ENCODE measurements at places on chromosomes 13 and 19.
A peak's percentile ranks its signal among the peaks of the same experiment; 100 is the strongest.

GRCh38 chr13:80296638-80297037 lies 44.3 kb downstream of the SPRY2 start:
- DNase-seq, result no peak

- DNase-seq, result no peak
Observed at GRCh38 chr13:36358175-36358718, 12.1 kb upstream of the SPART start.

DNA sequence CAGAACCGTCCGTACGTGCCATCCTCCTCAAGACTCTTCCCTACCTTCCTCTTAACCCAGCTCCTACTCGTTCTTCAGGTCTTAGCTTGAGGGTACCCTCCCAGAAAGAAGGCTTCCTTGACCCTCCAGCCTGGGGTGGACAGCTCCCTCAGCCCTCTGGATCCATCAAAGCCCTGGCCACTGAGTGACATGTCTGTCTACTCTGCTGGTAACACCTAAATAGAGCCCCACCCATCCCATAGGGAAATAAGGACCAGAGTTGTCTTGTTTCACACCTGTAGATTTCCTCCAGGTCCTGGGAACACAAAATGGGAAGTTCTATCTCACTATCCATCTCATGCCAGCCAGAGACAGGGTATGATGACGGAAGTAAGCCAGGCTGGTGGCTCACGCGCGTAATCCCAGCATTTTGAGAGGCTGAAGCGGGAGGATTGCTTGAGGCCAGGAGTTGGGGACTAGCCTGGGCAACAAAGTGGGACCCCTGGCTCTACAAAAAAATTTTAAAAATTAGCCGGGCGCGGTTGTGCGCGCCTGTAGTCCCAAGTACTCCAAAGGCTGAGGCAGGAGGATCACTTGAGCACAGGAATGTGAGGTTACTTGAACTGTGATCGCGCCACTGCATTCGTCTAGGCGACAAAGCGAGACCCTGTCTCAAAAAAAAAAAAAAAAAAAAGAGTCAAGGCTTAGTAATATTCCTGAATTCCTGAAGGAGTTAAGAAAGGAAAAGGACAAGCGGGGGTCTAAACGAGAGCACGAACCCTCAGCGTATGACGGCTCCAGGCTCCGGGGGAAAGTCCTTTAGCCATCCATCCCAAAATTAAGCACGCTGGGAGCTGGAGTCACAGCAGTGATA lies 566 bp upstream of the CCDC97 start:
- DNase-seq, result no peak

GRCh38 chr19:40663695-40664692 lies 26.5 kb downstream of the NUMBL start:
- no peak for DNase-seq

DNA sequence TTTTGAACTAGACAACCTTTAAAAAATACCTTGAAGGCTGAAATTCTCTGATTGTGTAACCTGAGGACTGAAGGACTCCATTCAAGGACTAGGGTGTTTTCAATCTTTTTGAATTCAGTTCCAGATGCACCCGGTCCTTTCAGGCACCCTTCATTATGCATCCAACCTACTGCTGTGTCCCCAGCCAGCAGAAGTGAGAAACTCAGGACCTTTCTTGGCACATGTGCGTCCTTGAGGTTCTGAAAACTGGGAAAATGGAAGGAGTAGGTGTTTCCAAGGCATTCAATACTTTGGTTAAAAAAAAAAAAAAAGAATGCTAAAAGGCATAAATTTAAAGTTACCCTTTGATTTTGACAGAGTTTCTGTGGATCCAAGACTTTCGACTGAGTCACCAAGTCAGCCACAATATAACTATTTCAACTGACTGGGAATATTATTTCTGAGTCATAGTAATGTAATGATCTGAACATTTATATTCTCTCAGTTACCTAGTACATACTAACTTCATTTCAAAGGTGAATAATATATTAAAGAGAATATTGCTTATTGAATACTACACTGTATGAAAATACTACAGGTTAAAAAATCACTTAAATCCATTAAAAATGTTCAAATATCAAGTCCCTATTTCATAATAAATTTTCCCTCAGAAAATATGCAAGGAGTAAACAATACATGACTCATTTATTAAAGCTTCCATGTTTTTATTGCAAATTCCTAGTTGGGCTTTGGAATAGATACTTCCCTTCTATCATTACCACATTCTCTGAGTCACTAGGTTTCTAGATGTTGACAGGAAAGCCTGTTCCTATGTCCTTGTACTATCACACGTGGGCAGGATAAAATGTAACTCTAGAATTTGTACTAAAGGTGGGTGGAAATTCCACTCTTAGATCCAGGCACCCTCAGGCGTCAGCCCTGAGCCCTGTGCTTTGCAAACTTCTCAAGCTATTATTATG lies 2.4 kb upstream of the ITGBL1 start:
- no peak for DNase-seq

DNA sequence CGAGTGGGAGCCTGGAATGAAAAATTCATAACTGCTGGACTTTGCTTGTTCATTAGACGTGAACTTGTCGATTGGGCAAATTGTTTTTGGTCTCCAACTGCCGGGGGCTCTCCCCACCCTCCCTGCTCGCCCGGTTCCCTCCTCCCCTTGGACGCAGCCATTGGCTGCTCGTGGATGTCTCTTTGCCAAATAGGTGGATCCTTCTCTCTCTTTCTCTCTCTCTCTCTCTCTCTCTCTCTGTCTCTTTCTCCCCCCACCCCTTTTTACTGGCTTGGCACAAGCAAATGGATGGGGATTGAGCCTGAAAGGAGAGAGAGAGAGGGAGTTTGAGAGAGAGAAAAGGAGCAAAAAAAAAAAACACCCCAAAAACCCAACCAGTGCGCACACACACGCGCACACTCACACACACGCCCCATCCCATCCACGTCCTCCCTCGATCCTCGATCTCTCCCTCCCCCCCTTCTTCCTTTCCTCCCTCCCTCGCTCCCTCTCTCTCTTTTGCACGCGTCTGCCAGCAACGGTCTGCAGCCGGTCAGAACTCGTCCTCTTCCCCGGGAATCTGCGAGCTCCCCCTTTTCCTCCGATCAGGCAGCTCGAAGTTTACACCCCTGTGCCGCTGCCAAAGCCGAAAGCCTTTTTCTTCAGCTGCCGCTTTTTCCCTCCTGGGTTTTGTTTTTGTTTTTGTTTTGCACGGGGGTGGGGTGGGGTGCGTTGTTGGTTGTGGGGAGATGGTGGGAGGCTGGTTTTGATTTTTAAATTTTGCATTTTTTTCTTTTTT lies 27.8 kb downstream of the NFIX start:
- DNase-seq, result peak; percentile 88

DNA sequence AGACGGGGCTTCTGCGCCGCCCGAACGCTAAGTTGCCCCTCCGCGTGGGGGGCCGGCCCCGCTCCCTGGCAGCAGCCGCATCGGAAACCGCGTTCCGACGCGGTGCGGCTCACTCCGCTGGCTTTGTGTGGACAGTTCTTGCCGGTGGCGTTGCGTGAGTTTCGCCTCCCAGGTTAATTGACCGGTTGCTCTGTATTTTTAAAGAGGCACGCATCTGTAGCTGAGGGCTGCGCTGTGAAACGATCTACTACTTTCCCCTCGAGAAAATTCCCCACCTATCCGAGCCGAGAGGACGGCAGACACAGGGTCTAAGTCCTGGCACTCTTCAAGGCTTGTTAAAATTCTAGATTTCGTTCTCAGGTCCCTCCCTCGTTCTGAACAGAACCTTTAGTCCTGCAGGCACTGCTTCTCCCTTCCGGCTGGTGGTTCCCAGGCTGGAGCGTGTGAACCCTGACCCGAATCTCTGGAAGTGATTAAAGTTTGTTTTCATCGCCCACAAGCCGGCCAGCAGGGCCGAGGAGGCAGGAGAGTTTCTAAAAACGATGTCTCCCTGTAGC lies 933 bp downstream of the ARHGEF7 start:
- peak; percentile 74 for DNase-seq

DNA sequence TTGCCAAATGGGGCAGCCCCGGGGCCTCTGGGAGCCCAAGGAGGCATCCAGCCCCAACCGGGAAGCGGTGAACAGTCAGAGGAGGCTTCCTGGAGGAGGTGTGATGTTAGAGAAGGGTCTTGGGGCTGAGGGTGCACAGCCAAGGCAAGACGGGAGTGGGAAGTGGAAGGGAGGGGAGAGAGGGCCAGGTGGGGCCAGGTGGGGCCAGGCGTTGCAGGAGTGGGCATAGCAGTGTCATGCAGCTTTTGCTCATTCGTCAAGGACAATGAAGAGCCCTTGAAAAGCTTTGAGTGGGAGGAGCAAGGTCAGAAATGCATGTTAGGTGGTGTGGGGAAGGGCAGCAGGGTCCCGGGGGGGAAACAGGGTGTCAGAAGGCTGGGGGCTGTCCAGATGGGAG lies 1.8 kb downstream of the FBN3 start:
- no peak for DNase-seq

DNA sequence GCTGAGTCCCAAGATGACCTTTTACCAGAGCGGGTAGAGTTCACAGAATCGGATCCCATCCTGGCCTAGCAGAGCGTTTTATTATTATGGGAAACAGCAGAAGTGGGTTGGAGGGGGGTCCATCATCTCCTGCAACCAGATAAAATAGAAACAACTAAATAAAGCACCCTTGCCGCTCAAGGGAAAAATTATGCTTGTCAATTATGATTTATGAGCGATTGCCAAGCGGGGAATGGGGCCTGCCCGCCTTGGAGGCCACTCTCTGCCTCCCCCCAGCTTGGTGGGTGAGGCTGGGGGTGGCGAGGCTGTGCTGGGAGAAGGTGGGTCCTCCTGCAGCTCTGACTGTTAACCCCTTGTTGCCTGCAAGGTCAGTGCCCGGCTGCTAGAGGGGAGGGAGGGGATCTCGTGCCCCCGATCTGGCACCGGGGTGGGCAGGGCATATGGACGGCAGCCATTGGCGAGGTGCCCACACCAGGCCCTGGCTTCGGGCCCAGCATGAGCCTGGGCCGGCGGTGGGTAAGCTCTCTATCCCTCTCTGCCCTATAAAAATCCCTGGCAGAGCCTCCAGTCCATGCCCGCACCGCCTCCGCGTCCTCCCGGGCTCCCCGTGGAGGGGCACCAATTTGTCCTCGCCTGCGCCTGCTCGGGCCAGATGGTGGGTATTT lies 129.1 kb downstream of the URI1 start:
- peak; percentile 73 for DNase-seq

DNA sequence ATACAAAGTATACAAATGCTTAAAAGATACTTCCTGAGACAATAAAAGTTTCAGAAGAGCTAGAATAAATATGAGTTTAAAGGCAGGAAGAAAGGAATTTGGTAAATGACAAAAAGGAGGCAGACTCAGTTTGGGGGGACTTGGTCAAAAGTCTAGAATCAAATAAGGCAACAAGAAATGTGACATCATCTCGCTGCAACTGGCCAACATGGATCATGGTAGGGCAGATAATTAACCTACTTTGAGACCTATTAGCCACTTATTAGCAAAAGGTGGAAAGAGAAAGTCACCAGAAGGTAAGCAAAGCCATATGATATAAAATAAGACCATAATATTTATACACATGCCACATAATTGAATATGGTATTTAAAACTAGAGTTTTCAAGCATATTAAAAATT lies 5.3 kb downstream of the USP12 start:
- DNase-seq, result no peak

GRCh38 chr13:109654341-109655205 lies 131.8 kb downstream of the IRS2 start:
- DNase-seq, result peak; percentile 39

DNA sequence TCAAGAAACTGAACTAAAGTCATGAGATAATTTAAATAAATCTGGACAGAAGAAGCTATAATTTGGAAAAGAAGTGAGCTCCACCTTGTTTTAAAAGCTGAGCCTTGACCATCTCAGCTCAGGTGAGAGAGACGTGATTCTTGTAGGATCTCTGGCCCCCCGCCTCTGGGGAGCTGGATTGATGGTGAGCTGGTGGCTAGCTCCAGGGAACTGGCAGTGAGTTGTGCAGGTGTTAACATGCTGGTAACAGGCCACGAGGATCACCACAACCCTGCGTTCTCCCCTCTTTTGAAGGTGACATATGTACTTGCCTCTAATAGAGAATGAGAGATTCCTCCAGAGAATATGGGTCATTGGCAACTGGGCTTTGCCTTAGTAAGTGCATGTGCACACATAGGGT lies 485.1 kb downstream of the IRS2 start:
- no peak for DNase-seq

DNA sequence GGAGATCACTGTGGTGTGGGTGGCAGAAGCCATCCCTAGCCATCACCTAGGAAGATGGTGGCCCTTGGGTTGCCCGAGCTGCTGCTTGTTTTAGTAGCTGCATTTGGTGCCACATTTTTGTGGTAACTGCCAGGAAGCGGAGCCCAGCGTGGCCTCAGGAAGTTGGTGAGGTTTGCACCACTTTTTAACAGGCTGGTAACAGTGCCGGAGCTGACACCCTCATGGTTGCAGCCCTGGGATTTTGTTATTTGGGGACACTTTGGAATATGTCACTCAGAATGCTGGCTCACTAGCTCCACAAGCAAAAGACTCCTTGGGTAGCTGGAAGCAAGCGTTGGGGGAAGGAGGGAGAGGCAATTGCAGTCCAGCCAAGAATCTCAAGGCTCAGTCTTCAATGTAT lies 22.1 kb downstream of the ACTN4 start:
- no peak for DNase-seq

GRCh38 chr13:62331384-62331783 lies 915.7 kb upstream of the PCDH20 start:
- no peak for DNase-seq

DNA sequence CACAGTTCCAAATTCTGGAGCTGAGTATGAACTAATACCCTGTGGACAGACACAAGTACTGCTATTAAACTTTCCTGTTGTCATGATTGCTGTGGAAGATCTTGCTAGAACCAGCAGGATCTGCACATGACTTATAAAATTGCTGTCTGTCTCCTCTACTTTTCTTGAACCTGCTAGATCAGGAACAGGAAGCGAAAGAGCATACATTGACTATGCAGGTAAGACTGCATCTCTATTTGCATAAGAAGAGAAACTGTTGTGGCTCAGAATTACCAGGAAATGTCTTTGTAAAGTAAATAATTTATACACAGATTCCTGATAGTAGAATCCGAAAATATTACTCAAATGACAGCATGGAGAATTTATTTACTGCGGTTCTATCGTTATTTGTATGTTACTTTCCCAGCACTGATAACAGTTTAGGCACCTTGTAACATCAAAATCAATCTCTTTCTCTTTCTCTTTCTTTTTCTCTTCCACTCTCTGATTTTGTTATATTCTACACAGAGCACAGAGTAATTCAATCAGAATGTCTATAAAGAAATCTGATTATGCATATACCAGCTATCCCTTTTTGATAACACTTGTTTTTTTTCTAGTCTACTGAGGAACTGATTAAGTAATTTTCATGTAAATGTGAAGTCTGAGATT lies 226.5 kb downstream of the MYO16 start:
- no peak for DNase-seq

GRCh38 chr19:49338691-49339300 lies 3.6 kb downstream of the CD37 start:
- DNase-seq, result peak; percentile 85

GRCh38 chr13:32022311-32022710 lies 9.3 kb upstream of the FRY start:
- no peak for DNase-seq

DNA sequence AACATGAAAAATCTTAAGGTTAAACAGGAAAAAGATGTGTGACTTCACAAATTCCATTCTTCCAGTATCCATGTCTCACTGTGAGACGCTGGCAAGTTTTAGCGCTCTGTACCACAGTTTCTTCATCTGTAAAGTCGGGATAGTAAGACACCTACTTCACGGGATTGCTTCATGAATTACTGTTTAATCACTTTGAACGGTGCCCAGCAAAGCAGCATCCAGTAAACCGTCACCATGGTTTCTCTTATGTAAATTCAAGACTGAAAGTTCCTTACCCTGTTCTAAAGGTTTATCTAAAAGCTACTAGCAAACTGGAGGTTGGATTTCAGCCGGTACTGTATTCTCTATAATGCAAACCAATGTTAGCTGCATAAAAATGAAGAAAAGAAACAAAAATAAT lies 53.5 kb downstream of the KATNAL1 start:
- DNase-seq, result no peak

GRCh38 chr13:44622708-44623107 lies 46.6 kb upstream of the TSC22D1 start:
- DNase-seq, result no peak
